Mammary microvascular endothelial cell (primary cell): ENCODE measurements at places on chromosomes 2 and 18. TPM values are rescaled to one million over a fixed set of nuclear protein-coding genes. Genes with fewer than 3 reads are reported as not detected.

ITGB6 gene
- total RNA-seq = 0.39 TPM in 1 of 2 replicates, not detected in the other

TRMT61B gene
- 9.2 and 12.0 TPM in 2 replicates for total RNA-seq

ARPC2 gene
- total RNA-seq = 599 and 620 TPM in 2 replicates

NR4A2 gene
- total RNA-seq = 0.47 and 0.54 TPM in 2 replicates

CHAC2 gene
- total RNA-seq = 21.4 TPM in 2 replicates
